ENCODE measurements at places on chromosomes 6 and 20.

DNA sequence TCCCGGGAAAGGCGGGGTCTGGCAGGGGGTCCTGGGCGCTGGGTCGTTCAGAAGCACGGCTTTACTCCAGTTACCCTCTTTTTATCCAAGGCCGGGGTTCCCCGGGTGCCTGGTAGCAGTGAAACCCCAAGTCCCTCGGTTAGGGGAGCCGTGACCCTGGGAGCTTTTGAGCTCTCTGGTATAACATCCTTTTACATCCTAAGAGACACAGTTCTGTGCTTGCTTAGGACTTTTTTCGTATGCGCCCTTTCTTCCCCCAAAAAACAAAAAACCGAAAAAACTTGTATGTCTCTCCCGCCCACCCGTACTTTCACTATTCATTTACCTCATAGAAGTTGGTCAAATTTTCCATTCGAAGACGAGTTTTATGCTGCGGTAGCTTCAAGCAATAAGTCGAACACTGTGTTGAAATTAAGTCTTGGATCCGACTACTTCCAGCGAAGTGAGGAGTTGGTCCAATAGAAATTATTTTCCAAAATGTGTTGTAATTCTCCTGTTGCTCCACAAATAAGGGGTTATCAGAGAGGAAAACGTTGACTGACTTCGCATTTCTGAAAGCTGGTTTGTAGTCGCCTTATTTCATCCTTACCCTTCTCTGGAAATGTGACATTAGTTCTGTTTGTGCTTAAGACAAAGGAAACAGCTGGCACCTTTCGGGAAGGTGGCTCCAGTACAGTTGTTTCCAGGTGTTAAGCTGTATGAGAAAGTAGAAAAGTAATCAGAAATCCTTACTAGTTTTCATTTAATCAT is 816 bp upstream of the MAN1A1 start:
- peak; percentile 4 for DNase-seq

DNA sequence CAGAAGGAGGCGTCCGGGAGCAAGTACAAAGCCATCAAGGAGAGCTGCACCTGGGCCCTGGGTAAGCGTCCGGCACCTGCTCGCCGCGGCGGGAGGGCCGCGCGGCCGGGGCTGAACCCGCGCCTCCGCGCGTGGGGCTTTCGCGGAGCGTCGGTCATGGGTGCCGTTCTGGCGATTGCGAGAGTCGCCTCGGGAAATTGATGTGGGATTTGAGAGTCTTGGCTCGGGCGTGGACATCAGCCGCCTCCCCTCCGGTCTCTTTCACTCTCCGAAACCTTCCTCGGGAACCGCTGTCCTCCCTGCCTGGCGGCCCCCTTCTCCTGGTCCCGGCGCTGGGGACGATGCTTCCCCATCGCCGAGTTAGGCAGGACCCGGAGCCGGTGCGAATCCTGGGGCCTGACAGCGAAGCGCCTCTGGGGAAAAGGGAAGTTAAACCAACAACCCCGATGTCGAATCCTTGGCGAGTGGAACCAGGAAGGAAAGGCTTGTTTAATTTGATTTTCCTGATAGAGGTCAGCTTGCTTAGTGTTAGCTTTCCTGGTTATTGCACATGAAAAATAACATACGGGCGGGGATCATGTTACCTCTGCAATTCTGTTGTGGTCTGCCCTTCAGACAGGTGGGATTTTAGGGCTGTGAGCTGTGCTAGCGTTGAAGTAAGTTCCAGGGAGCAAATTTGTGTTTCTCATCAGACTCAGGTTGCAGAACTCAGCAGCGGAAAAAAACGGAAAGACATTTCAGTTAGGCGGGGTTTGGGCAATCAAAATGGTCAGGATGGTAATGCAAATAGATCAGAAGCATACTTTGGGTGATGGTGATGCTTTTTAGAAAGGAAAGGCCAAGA is 594 bp downstream of the ARFGEF3 start:
- no peak for DNase-seq

DNA sequence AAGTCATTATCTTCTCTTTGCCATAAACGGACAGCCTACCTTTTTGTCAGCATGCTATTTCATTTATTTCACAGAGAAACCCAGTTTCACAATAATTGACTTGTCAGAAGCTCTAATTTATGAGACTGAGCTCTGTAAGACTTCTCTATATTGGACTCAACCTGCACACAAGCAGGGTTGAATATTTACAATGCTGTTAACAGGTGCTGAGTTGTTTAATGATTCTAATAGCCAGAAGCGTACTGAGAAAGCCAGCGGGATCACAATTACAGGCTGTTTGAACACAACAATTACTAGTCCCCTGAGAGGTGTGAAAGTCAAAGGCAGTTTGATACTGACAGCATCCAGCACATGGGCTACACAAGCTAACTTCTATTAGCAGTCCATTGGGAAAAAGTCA is 128.2 kb upstream of the SIM1 start:
- peak; percentile 23 for DNase-seq

DNA sequence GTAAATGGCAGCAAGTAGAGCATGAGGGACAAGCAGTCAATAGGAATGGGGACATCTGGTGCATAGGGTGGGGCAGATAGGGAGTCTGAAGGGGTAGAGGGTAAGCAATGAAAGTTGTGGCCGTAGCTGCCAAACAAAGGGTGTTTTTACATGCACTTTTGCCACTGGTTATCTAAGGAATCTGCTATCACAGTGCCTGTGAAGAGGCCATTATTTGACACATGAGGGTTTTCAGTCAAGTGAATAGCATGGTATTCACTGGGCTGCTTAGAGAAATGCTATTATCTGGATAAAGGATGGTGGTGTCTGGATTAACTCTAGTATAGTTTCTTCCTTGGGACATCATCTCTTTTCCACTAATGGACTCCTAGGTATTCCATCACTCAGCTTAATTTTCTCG is 118.2 kb downstream of the CARMIL1 start:
- no peak for DNase-seq

DNA sequence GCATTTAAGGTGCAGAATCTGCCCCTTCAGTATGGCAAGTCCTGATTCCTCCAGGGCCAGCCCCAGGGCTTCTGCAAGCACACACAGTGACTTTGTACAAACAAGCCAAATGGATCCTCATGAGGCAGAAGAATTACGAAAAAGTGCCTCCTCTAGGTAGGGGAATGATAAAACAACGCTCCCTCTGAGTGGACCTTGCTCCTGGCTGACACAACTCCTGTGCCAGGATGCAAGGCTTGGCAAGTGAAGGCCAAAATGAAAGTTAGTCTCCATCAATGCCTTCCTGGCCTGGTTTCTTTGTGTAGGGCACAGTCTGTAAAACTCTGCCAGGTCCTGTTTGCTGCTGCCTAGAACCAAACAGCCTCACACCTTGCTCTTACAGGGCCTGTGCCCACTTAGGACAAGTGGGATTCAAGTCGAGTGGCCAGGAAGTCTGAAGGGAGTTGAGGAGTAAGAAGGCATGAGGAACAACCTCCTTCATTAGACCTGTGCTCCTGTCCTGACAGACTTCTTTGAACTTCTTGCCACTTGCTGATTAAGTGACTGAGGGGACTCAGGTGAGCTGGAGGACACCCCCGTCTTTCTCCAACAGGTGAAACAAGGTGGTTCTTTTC is 417.1 kb downstream of the CDC5L start:
- DNase-seq, result no peak

DNA sequence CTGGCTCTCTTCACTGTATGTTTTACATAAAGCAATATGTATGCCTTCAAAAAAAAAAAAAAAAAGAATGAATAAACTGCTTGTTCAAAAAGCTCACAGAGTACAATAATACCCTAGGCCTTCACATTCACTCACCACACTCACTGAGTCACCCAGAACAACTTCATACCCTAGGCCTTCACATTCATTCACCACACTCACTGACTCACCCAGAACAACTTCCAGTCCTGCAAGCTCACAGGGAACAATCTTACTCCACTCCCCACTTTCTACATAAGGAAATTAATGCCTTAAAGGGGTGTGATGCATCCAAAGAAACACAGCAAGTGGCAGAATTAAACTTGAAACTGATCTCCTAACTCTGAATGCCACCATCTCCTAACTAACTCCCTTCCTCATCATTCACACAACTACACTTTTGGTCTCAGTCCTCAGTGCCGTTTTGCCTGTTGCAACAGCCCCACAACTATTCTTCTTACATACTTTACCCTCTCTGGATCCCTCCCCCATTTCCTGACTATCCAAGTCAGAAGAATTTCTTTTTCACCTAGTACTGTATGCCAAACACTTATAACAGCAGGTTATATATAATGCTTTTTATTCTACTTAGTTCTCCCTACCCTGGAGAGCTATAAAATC is 34.2 kb downstream of the NHSL1 start:
- no peak for DNase-seq

GRCh38 chr6:49557177-49557576 is 6.7 kb downstream of the C6orf141 start:
- no peak for DNase-seq

- DNase-seq, result no peak
Observed at GRCh38 chr6:9412951-9413559, 977.7 kb upstream of the SLC35B3 start.

GRCh38 chr6:45972795-45973503 is 42.7 kb downstream of the CLIC5 start:
- no peak for DNase-seq

Measured in NCI-H446 (cell line).